ENCODE measurements at places on chromosomes 12 and 14.

- DNase-seq = no peak
Measured at GRCh38 chr14:69052181-69052601, 73.1 kb upstream of the ACTN1 start.

- peak; percentile 53 for DNase-seq
Measured at GRCh38 chr12:132559652-132560363, 50.6 kb downstream of the LRCOL1 start.

DNA sequence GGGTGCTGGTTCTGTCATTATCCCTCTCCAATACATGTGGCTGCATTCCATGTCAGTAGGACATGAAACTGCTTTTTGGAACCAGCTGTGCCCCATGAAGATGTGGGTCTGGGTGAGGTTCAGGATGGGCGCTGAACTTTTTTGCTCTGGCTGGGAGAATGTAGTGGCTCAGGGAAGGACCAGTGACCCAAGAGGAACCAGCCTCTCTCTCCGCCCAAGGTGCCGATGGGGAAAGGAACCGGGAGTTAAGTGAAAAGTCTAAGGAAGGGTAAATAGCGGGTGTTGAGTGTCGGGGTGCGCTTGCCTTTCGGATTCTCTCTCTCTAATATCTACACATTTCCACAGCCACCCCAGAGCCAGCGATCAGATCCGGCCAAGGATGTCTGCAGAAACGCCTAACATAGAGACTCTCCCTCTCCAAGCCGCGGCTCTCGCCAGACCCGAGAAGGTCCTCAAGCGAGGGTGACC is 7.8 kb downstream of the ARHGEF25 start:
- DNase-seq = no peak

GRCh38 chr12:112480931-112481330 is 62.2 kb downstream of the PTPN11 start:
- DNase-seq = no peak

DNA sequence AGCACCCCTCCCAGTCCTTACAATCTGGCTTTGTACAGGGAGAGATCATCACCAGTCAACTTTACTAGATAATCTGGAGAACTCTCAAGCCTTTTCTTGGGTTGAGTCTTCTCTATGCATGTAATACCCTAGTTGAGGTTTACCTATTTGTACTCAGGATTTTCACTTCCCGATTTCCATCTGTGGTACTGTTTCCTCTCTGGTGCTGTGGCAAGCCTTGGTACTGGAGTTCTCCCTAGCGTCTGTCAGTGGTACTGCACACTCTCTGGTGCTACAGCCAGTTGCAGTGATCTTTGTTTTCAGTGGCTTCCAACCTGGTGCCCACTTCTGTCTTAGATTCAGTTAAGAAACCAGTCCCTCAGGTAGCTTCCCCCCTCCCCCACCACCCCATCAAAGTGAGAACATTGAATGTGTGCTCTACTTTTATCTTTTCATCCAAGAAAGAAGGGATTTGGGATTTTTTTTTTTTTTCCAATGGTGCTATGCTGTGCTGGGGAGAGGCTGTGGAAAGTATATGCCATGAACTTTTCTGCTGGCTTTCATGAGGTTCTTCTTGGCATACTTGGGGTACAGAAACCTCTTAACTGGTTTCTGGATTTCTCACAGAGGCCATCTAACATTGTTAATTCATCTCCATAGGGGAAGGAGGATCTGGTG is 69.4 kb upstream of the EVL start:
- peak; percentile 58 for DNase-seq

GRCh38 chr12:125533434-125534029 is 468.3 kb downstream of the AACS start:
- DNase-seq = no peak

- no peak for DNase-seq
Measured at GRCh38 chr14:99819514-99819913, 26.3 kb downstream of the EML1 start.

- DNase-seq = no peak
Measured at GRCh38 chr14:37247791-37248461, 50.2 kb downstream of the MIPOL1 start.

DNA sequence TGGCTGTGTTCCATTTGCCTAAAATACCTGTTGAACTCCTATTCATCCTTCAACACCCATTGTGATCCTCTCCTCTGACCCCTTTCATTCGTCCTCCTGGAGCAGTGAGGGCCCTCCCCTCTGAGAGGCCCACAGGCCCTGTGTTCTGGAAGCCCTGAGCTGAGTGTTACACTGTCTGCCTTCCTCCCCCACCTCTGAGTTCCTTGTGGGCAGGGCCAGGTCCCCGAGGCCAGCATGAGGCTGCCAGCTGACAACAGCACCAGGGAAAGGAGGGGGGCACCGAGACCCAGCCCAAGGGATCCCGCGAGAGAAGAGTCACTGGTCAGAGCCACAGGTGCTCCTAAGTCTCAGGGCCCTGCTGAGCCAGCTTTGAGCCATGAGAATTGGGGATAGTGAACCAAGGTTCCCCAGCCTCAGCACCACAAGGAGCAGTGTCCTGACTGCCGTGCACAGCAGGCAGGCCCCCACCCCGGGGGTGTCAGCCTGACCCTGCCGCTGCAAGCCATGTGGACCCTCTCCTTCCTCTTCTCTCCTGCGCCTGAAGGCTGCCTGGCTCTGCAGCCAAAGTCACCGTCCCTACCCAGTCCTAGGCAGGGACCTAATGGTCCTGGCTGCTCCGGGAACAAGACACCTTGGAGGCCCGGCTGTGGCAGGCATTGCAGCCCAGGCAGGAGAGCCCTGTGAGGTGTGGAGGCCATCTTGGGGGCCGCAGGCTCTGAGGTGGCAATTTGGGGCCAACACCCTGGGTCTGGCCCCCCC is 52.5 kb downstream of the BEGAIN start:
- DNase-seq = peak; percentile 5

- DNase-seq = no peak
Measured at GRCh38 chr12:3293446-3294161, 197.4 kb upstream of the PRMT8 start.

DNA sequence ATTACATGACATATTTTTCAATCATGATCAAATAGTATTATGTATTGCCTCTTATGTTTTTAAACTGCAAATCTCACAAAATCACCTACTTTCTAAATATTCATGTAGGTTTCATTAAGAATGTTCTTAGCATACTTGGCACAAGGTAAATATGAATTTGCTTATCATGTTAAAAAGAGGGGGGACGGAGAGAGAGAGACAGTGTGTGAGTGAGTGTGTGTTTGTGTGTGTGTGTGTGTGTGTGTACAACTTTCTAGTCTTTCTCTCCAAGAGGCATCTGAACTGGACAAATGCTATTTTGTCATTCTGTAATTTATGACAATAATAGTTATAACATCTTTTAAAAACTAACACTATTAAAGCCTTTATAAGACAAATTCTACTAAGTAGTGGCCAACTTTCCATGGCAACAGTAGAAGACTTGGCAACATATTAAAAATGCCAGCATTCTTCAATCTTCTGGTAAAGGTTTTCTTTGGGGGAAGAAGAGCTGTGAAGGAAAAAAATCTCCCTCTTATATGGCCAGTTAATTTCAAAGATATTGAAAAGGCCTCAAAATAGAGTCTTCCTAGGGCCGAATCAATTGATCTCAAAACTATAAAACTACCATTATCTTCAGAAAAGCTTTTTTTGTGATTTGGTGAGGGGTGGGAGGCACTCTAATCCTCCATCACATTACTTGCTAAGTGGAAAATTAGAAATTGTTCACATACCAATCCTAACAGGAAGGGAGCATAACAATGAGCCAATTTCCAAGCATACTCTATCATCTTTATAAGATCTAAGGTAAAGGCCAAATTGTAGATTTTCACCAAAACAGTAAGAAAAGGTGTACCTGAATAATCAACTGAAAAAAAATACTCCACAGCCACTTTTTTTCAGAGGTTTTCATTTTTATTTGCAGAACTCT is 28.2 kb downstream of the CDK17 start:
- DNase-seq = no peak

- DNase-seq = no peak
Measured at GRCh38 chr12:131464081-131464480, 246.8 kb upstream of the SFSWAP start.

GRCh38 chr12:124646385-124647230 is 79.2 kb upstream of the NCOR2 start:
- peak; percentile 38 for DNase-seq

- DNase-seq = no peak
Measured at GRCh38 chr14:90714811-90715210, 101.4 kb downstream of the TTC7B start.

DNA sequence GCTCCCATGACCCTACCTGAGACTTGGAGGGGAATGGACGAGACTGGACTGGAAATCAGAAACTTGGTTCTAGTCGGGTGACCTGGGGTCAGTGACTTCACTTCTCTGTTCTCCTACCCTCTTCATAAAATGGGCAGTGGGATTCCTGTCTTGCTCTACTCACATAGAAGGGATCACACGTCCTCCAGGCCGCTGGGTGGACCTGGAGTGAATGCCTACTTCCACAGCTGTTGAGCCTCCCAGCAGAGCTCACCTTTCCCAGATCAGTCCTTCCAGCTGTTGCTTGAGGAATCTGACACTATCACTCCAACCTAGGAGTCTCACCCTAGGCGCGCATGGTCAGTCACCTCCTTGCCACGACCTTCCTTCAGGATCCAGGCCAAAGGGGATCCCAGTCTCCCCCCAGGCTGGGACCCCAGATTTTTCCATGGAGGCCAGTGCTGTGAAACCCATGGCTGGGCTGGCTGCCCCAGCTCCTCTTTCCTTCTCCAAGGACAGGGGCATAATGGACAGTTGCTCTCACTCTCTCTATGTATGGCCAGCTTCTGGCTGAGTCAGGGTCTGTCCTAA is 637 bp downstream of the ACVRL1 start:
- DNase-seq = no peak

DNA sequence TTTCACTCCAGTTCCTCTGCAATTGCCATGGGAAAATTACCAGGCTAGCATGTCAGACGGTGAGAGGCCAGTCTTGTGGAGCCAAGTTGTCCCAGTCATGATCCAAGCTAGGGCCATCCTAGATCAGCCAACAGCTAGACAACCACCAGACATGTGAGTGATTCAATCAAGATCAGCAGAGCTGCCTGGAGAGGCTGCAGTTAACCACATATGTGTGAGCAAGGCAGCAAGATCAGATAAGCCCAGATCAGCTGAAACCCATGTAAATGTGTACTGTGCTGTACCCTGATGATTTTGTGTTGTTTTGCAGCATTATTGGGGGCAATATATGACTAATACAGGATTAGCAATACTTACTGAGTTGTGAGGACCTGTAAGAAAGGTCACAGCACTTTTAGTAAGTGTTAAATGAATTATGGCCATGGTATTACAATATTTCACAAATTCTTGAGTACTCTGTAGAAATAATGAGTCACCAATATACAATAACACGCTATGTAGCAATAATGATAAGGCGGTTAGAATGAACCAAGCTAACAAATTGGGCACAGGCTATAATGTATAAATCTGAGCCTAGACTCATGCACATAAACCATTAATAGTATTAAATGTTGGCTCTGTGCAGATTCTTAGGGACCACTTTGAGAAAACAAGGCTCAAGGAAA is 91.4 kb downstream of the SUDS3 start:
- DNase-seq = no peak

- DNase-seq = no peak
Measured at GRCh38 chr12:7695566-7696197, at the start of gene GDF3. GDF3 (minus strand) TSS chr12:7695775; CDS start chr12:7695728, 47 bp downstream.

- DNase-seq = no peak
Measured at GRCh38 chr12:96323906-96324305, 76.3 kb downstream of the CDK17 start.

- no peak for DNase-seq
Measured at GRCh38 chr14:37093364-37093763, 79.0 kb downstream of the SLC25A21 start.

GRCh38 chr14:24534286-24534685 is 26.2 kb upstream of the CMA1 start:
- DNase-seq = no peak

GRCh38 chr14:95361373-95362137 is 41.8 kb upstream of the CLMN start:
- no peak for DNase-seq

- no peak for DNase-seq
Measured at GRCh38 chr12:123396543-123396942, 12.6 kb downstream of the KMT5A start.

- DNase-seq = no peak
Measured at GRCh38 chr12:14310866-14311265, 54.6 kb upstream of the ATF7IP start.

DNA sequence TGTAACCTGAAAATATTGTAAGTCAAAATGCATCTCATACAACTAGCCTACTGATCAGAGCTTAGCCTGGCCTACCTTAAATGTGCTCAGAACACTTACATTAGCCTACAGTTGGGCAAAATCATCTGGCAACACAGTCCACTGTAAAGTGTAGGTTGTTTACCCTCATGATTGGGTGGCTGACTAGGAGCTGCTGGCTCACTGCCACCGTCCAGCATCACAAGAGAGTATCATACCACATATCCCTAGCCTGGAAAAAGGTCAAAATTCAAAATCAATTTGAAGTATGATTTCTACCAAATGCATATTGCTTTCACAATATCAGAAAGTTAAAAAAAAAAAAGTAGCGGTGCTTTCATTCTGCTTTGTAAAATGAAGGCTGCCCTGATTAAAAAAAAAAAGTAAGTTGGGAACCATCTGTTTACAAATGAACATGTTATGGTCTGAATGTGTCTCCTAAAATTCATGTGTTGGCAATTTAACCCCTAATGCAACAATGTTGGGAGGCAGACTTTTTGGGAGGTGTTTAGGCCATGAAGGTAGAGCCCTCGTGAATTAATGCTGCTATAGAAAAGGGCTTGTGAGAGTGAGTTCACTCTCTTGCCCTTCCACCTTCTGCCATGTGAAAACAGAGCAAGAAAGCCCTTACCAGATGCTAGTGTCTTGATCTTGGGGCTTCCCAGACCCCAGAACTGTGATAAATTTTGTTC is 211.8 kb downstream of the PPM1H start:
- no peak for DNase-seq

GRCh38 chr12:93626160-93626559 is 51.0 kb upstream of the CRADD start:
- DNase-seq = no peak

GRCh38 chr14:65910108-65910786 is 497.7 kb downstream of the FUT8 start:
- DNase-seq = no peak

DNA sequence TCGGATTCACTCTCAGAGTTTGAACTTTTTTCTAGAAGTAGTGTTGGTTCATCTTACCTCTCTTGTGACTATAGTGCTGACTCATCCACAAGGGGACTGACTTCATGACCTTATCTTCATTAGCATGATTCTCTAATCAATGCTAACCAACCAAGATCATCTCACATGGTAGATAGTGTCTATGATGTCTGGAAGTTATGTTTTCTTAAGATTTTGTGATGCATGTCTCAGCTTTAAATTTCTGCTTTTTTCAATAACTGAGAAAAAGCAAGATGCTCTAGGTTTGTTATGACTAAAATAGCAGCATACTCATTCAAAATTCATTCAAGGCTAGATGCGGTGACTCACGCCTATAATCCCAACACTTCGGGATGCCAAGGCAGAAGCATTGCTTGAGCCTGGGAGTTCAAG is 12.3 kb upstream of the SLC35E3 start:
- DNase-seq = no peak
